D341Med (cell line): ENCODE measurements at places on chromosomes 7 and 10.

DNA sequence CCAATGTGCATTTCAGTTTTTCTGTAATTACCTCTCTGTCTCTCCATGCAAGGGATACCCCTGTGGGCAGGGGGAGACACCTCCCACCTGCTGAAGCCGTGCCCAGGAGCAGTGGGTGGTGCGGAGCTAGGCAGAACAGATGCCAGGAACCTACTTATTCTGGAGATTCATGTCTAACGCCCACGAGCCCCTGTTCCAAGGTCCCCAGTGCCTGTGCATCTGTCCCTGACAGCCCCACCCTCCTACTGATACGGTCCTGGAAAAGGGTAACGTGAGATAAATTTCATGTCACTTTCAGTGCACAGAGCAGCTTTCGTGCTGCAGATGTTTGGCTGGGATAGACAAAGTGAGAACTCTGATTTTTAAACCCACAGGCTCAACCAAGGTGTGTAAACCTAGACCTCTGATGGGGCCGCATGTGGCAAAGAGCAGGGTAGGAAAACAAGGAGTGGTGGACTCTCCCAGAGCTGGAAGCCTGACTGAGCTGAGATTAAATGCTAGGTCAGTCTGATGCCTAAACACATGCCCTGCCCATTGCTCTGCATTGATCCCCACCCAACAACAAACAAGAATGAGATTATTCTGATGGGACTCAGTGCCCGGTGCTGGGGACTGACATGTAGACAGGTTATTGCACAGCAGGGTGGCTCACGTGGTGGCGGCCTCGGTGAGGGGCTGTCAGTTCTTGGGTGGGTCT lies 123.6 kb upstream of the GDF10 start:
- DNase-seq: no peak

DNA sequence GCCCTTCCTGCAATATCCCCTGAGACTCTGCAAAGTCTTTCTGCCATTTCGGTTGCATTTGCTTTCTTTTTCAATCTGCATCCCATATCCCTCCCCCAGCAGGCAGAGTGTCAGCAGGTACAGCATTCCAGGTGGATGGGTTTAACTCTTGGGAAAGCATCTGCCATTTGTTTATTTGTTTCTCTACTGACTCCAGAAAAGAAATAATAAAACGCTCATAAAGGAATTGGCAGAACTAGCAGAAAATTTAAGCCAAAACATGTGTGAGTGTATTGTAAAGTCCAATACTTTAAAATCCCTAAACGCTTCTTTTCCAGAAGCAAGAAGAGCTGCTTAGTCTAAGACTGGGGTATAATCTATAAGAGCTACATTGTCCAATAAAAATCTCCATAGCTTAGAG lies 393.8 kb downstream of the TNS3 start:
- DNase-seq: no peak

GRCh38 chr7:46291601-46292150 lies 370.6 kb upstream of the IGFBP3 start:
- DNase-seq: no peak

DNA sequence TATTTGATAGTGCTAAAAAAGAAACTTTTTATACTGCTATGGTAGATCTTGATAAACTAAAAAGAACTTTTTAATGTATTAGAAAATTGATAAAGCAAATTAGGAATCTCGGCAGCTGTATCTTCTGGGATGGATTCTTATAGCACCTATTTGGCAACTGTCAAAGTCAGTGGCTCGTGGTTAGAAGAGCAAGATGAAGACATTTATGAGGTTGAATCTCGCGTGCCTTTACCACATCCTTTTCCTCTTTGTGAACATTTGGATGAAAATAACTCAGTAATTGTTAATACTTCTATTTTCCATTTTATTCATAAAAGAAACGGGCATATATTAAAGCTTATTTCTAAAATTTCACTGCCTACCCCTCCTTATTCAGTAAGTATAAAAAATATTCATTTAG lies 76.2 kb downstream of the CYP51A1 start:
- DNase-seq: no peak

GRCh38 chr10:129912166-129912917 lies 51.7 kb downstream of the EBF3 start:
- DNase-seq: no peak

DNA sequence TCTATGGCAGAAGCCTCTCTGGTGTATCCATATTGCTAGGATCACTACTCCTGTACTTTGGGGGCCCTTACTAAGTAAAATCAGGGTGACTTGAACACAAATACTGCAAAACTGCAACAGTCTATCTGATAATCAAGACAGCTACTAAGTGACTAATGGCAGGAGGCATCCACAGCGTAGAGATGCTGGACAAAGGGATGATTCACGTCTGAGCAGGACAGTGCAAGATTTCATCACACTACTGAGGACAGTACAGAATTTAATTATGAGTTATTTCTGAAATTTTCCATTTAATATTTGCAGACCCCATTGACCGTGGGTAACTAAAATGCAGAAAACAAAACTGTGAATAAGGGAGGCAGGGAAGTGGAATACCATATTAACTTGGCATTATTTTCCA lies 10.4 kb downstream of the CUL2 start:
- DNase-seq: no peak

DNA sequence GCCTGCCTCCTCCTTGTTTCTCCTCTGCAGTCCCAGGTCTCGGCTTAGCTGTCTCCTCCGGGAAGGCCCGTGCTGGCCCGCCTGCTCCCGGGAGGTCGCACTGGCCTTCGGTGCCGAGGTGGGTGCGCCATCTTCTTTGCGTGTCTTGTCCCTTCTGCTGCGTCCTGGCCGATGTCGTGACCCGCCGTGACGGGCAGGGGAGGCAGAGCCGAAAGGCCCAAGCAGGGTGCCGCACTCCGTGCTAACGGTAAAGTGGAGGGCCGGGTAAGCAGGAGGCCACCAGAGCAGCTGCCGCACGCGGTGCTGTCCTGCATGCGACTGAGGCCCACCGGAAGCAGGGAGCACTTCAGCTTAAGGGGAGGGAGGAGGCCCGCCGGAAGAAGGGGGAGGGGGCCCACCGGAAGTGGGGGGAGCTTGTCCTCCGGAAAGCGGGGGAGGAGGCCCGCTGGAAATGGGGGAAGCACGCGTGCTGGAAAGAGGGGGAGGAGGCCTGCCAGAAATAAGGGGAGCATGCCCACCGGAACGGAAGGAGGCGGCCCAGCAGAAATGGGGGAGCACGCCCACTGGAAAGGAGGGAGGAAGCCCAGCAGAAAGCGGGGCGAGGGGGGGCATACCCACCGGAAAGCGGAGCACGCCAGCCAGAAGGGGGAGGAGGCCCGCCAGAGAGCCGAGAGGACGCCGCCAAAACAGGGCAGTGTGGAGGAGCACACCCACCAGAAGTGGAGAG lies 71.4 kb downstream of the PROSER2 start:
- no peak for DNase-seq

- no peak for DNase-seq
Observed at GRCh38 chr10:113557424-113557862, 4.6 kb downstream of the HABP2 start.

DNA sequence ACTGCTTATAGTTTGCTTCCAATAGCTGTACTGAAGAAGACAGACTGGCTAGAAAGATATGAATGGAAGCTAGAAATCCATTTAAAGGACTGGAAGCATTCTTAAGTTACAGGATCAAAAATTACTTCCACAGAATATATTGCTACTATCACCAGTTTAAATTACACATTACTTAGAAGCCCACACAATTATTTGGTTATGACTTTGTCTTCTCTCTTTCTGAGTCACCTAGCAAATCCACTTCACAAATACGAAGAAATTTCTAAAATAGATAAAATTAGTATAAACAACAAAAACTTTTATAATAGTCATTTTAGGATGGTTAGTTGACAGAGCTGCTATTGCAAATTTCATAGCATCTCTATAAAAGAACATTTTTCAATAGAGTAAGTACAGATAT lies 108.1 kb downstream of the SNX13 start:
- DNase-seq: no peak

DNA sequence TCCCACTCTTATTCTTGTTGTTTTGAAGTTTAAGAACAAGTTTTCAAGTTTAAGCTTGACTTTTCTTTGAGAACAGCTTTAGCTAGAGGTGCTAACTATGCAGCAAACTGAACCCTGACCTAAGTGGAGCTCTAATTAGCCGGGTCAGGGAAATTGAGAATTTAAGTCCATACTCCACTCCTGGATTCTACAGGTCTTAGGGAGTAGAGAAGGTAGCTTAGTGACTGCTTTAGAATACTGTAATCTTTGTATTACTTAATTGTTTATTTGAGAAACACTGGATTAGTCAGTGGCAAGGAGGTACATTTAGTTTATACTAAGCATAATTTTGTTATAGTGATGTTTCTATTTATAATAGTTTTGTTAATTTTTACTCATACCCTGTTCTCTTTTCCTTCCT lies 74.6 kb upstream of the STRIP2 start:
- DNase-seq: no peak

DNA sequence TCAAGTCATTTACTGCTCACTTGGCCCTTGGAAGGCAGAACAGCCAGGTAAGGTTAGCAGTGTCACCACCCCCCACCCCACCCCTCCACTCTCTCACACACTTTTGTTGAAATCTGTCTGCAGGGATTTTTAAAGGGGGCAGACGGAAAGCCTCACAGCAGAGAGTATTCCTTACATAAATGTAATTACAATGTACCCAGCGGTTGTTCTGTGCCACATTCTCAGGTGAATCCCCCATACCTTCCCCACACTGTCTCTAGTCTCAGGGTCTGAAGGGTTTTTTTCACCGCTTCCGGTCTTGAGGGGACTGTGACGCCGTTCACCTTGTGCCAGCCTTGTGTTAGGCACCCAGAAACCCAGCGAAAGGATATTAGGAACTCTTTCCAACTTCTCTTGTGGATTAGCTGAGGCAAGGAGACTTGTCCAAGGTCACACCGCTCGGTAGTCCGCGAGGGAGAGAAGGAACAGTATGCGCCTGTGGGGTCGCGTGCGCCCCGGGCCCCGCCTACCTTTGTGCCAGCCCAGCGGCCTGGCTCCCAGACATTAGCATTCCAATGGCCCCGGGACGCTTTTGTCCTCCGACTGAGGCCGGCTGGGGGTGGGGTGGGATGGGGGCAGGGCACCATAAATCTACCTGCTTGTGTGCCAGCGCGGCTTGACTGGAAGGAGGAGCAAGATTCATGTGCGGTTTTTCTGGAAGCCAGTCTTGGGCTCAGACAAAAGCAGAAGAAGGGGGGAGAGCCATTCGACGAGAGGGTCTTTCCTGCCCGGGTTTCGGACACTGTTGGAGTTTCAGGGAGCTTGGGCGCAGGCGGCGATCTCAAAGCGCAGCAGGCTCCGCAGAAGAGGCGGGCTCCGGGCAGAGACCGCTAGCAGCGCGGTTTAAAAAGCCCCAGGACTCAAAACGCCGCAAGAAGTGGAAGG lies 4.5 kb downstream of the NEUROG3 start:
- no peak for DNase-seq

DNA sequence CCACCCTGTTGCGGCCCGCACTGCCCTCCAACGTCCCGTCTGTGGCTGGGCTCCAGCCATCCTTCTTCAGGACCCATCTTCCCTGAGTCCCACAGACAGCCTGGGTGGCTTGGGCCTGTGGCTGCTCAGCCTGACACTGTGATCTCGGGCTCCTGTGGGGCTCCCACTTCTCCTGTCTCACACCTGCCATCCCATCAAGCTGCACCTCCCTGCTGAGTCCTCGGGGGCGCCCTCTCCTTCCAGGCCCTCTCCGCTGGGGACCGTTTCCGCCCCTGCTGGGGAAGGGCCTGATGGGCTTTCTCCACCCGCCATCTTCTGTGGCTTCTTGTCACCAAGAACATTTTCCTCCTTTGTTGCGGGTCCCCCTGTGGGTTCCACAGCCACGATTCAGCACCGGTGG lies 173.8 kb upstream of the PPP2R2D start:
- DNase-seq: no peak

- no peak for DNase-seq
Observed at GRCh38 chr10:126407831-126408230, 19.6 kb upstream of the ADAM12 start.

GRCh38 chr10:25502453-25502852 lies 327.7 kb downstream of the GPR158 start:
- DNase-seq: no peak

DNA sequence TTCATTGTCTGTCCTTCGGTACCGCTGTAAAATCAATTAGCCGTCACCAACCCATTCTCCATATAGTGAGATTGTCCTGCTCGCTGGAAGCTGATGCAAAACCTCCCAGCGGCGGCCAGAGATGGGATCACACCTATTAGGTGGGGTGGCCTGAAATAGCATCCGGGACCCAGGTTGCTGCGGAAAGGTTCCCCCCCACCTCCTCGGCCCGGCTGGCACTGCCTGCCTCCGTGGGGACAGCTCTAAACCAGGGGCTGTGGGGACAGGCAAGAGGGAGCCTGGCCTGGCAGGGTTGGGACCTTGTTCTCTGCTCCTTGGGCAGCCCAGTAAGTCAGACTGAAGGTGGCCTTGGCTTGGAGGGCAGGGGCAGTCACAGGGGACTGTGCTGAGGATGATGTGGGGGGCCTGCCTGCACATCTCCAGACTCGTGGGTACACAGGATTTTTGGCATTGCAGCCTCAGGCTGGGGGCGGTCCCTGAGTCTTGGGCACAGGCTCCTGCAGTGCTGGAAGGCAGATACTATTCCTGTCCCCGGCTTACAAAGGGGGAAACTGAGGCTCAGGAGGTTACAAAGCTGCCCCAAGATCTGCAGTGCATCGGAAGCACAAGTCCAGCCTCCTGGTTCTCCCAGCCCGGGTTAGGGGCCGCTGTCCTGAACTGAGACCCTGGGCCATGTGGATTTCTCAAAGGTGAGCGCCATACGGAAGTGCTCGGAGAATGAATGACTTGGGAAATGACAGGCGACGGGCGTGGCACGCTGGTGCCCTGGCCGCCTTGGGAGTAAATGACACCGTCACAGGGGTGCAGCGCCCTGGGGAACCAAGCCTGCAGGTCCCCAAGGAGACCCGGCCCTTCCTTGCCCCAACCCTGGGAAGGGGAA lies 65.6 kb downstream of the UNCX start:
- no peak for DNase-seq

DNA sequence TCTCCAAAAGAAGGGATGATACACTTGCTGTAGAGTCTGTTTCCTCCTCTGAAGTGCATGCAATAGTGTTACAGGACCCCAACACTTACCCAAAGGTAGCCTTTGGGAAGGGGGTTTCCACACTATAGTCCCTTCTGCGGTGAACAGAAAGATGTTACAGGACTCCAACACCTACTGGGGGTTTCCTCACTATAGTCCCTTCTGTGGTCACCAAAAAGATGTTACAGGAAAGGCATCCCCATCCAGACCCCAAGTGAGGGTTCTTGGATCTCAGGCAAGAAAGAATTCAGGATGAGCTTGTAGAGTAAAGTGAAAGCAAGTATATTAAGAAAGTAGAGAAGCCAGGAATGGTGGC lies 69.2 kb upstream of the PIK3CG start:
- no peak for DNase-seq
